ENCODE measurements at places on chromosomes 12 and 14.

- DNase-seq = no peak
Measured at GRCh38 chr12:57031138-57031725, 14.9 kb upstream of the TAC3 start.

DNA sequence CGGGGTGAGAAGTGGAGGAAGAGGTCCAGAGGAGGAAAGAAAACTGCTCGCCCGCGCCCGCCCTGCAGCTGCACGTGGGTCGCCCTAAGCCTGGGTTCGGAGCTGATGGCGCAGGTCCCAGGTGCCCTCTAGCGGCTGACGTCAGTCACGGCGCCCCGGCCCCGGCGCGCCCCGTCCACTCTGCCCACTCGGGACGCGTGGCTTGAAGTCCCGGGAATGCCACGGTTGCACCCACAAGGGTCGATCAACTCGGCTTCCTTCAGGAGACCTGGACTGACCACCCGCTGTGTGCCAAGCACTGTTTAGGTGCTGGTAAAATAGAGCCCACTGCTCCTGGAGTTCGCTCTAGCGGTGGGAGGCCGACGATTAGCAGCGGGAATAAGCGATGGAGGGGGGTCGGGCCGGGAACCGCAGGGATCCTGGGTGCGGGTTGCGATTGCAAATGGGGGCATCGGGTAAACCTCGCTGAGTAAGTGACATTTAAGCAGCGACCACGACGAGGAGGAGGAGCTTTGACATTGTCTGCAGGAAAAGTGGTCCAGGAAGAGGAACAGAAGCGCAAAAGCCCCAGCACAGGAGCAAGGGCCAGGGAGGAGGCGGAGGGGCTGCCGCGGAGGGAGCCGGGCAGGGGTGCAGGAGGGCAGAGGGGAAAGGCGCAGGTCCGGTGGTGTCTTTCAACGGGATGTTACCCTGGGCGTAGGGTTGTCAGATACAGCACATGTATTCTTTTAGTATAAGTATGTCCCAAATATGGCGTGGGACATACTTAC lies 5.1 kb upstream of the ZNF839 start:
- peak; percentile 79 for DNase-seq

GRCh38 chr14:90813442-90813841 lies 2.8 kb downstream of the TTC7B start:
- no peak for DNase-seq

- DNase-seq = peak; percentile 36
Measured at GRCh38 chr12:54749191-54749818, 101.1 kb upstream of the DCD start.

DNA sequence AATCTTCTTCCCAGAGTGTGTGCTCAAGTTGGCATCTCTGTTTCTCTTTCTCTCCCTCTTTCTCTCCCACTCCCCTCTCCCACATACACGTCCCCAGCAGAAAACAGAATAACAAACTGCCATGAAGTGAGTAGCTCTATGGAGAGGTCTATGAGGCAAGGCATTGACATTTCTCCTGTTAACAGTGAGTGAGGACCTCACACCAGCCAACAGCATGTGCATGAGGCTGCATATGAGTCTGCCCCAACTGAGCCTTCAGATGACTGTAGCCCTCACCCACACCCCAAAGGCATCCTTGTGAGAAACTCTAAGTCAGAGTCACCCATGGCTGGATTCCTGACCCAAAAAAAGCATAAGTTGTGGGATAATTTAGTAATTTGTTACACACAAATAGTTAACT lies 50.4 kb downstream of the MAGOHB start:
- no peak for DNase-seq

GRCh38 chr14:102594514-102595175 lies 2.2 kb downstream of the RCOR1 start:
- peak; percentile 75 for DNase-seq

DNA sequence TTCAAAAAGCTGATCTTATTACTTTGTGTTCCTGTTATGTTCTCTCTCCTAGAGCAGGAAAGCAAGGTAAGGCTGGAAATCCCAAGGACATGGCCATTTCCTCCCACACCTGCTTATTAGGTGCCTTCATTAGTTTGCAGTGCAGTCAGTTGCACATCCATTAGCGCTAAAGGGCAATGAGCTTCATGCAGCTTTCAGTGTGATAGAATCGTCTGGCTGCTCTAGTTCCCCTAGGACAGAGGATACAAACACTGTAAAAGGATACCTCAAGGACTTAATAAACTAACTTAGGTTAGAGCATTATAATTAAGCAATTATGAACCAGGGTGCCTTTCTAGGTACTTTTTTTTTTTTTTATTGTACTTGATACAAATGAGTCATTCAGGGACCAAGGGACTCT lies 21.1 kb downstream of the TMEM117 start:
- DNase-seq = no peak

DNA sequence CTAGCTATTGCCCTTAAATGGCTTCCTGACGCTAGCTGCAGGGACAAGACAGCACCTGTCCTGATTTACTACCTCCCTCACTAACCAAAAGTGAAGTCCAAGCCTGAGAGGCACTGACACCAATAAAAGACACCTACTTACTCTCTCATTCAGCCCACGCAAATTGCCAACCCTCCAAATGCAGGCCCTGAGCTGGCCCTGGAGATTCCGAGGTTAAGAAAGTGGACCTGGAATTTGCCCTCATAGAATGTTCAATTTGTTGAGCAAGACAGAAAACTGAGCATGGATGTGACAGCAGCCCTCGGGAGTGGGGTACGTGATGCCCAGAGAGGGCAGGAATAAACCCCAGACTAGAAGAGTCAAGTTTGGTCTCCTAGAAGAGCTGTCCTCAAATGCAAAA lies 16.4 kb downstream of the SERPINA3 start:
- no peak for DNase-seq

DNA sequence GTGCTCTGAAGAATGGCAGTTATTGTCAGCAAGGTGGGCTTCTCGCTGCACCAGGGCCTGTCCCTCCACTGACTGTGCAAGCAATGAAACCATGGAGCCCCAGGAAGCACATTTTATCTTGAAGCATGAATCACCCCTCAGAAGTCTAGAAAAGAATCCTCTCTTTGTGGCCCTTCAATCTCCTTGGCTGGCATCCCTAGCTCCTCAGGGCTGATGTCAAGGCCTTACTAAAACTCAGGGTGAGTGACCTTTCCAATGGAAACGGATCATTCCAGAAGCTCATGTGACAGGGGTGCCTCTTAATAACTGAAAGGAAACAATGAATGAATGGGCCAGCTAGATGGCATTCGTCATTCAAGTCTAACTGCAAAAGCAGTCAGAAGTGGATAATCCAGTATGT lies 22.3 kb upstream of the PLEKHH1 start:
- no peak for DNase-seq

DNA sequence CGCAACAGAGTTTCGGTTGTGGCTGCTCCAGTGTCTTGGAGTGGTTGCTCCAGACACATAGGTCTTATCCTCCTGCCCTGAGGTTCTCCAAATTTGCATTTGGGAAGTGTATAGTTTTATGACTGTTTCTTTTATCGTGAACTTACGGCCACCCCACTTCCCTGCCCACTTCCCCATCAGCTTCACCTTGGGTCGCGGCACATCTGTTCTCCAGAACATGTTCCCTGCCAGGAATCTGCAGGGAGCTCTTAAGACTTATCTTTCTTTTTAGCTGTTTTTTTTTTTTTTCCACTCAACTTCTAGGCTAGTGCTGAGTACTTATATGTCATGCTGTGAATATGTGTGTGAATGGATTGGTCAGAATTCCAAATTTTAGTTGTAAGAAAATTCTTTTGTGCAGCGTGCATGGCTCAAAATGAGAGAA lies 75.4 kb downstream of the ETV6 start:
- no peak for DNase-seq

- no peak for DNase-seq
Measured at GRCh38 chr12:1924996-1925683, 6.7 kb upstream of the CACNA2D4 start.

DNA sequence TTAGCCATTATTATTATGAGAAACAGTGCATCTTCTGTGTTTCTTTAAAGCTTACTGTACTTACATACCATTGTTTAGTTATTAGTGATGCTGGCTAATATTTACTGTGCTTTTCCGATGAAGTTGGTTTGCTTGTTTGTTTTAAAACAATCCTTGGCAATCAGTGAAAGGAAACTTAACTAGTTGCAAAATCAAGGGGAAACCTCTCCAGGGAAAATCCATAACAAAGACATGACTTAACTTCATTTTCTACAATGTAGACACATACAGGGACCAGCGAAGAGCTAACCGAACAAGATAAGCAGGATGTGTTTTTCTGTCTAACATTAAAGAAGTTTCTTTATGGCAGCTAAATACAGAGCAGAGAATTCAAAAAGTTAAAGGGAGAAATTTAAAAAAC lies 102.5 kb upstream of the PARP11 start:
- DNase-seq = no peak

DNA sequence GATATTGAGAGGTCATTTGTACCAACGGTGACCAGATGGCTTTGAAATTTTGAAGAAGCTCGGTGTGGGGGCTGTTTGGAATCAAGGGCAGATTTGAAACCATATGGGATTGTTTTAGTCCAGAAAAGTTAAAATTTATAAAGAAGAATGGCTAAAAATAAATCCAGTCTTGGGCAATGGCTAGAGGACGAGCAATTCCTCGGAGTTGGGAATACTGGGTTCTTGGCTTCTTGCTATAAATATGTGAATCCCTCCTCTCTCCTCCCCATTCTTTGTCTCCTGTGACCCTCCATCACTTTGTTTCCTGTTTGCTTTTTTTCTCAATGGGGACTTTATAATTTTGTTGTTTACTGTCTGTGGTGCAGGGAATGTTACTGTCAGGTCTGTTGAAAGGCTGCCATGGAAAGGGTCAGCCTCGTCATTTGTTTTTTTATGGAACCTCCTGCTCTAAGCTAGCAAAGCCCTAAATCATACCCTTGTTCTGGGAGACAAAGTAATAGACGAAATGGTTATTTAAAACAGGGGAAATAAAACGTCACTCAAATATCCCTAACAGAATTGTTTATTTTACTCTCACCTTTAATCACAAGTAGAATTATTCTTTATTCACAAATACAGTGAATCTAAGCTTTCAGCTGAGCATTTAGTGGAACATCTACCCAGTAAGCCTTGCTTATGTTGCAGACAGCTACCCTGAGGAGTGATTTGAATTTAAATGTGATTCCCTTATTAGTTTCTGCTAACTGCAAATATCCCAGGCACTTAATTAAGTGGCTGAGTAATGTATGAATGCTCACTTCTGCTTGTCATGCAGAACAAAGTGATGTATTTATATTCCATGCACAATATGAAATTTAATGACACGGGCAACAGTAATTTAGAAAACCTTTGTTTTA lies 273.1 kb upstream of the NOVA1 start:
- DNase-seq = no peak

DNA sequence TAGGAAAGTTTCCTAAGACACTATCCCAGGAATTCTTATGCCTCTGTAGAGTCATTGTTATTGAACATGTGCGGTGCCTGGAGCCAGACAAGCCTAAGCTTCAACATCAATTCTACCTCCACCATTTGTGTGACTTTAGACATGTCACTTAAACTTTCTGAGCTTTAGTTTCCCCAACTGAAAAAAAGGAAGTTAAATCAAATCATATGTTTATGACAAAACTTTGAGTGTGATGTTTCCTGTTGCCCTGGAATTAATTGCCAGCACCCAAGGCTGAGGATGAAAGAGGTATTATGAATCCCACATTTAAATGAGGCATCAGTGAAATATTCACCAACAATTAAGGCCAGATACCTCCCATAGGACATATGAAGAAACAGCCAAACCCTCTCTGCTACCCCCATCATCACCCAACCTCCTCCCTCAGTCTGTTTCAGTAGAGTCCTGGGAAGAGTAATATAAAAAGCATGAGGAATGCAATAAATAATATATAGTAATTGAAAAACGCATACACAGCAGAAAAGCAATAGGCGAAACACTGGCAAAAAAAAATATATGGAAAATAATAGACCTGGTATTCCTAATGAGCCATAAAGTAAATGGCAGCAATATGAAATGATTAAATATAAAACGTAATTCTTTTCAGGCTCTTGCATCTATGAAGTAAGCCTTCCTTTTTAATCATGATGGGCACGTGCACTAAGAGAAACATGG lies 182.0 kb upstream of the DCN start:
- DNase-seq = no peak

DNA sequence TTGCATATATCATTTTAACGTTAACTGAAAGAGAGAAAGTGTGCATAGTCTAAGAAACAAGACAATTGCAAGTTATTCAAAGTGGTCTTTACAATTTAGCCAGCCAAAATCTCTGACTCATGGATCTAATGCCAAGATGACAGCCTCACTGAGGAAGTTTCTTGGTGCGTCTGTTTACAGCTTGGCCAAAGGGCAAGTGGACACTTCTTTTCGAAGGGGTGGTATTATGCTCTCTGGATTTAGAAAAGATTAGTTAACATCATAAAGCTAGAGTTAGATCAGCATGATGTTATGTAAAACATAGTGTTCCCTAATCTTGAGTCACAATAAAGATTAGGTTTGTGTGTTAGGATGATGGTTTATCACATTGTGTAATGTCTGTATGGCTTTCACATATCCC lies 51.5 kb upstream of the SLC2A13 start:
- DNase-seq = no peak

DNA sequence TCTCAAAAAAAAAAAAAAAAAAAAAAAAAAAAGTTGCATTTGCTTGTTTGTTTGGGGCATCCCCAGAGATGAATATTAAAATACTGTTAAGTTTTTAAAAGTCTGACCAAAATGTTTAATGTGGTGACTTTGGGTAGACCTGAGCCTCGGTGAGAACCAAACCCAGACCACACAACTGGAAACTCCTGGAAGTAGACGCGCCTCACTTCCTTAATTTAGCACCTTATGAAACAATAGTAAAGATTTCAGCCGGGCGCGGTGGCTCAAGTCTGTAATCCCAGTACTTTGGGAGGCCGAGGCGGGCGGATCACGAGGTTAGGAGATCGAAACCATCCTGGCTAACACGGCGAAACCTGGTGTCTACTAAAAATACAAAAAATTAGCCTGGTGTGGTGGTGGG lies 9.3 kb downstream of the NFKBIA start:
- DNase-seq = no peak

GRCh38 chr12:122079532-122080081 lies 1.1 kb downstream of the MLXIP start:
- DNase-seq = no peak

DNA sequence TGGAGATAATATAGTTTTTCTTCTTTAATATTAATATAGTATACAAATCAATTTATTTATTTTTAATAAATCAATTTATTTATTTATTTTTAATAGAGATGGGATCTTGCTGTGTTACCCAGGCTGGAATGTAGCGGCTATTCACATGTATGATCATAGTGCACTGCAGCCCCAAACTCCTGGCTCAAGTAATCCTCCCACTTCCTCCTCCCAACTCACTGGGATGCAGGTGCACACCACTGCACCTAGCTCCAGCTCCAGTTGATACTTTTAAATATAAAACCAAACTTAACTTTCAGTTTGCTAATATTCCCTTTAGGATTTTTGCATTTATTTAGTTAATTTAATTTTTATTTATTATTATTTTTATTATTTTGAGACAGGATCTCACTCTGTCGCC lies 8.6 kb downstream of the GOLGA5 start:
- DNase-seq = no peak

- DNase-seq = no peak
Measured at GRCh38 chr14:42112108-42112507, 505.4 kb downstream of the LRFN5 start.

GRCh38 chr14:33686856-33687255 lies 264.0 kb downstream of the EGLN3 start:
- DNase-seq = no peak

- DNase-seq = peak; percentile 61
Measured at GRCh38 chr14:70919774-70920173, 12.5 kb downstream of the PCNX1 start.

Measured in kidney capillary endothelial cell (primary cell).